CD4-positive, alpha-beta T cell treated with Interleukin-12 subunit alpha and Interleukin-12 subunit beta, for 1 hour (primary cell): ENCODE measurements at places on chromosomes 6 and 20.
A peak's percentile ranks its signal among the peaks of the same experiment; 100 is the strongest.

- DNase-seq = no peak
These were observed 3.9 kb upstream of the TRDN start for GRCh38 chr6:123640567-123641187.

DNA sequence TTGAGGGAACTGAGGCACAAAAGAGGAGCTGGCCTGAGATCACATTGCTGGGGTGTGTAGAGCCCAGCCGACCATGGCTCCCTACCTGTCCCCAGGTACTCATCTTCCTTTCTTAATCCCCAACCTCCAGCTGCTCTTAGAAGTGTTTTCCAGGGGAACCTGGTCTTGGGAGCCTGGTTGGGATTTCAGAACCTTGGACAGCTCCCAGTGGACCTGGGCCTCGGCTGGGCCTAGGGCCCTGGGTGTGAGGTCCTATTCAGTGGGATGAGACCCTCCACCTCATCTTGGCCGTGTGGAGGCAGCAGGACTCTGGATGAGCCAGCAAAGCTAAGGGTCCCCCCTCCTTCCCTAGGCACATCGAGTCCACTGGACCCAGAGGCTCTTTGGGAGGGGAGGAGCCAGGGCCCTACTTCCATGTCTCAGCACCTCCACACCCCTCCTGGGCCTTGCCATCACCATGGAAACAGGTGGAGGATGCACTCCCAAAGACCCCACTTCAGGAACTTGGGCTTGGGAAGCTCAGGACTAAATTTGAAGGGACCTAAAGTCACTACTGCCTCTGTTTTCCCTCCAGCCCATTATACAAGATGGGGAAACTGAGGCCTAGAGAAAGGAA is 38.5 kb downstream of the DLGAP4 start:
- peak; percentile 4 for DNase-seq

- no peak for DNase-seq
These were observed 334.2 kb downstream of the CD83 start for GRCh38 chr6:14451594-14452374.

DNA sequence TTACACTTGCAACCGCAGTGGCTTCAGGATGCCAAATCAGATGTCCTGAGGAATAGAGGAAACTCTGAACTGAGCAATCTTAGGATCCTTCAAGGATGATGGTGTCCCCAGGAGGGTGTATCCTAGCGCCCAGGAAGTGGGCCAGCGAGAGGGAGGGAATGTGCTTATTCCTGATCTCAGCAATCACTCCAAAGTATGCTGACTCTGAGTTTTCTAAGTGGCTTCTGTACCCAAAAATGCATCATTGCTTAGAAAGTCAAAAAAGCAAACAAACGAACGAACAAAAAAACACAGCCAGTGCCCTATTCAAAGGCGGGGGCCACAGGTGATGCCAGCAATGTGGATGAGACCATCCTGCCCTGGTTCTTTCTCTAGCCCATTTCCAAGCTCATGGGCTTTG is 230.6 kb downstream of the NRN1 start:
- no peak for DNase-seq

DNA sequence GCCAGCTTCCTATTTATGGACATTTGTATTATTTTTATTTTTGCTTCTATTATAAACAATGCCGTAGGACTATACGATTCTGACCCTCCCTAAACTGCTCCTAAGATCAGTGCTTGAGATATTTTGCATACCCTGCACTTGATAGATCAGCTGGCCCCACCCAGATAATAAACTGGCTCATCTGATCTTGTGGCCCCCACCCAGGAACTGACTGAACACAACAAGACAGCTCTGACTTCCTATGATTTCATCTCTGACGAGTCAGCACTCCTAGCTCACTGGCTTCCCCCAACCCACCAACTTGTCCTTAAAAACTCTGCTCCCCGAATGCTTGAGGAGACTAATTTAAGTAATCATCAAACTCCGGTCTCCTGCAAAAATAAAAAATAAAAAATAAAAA is 34.9 kb upstream of the TFAP2A start:
- DNase-seq = no peak

DNA sequence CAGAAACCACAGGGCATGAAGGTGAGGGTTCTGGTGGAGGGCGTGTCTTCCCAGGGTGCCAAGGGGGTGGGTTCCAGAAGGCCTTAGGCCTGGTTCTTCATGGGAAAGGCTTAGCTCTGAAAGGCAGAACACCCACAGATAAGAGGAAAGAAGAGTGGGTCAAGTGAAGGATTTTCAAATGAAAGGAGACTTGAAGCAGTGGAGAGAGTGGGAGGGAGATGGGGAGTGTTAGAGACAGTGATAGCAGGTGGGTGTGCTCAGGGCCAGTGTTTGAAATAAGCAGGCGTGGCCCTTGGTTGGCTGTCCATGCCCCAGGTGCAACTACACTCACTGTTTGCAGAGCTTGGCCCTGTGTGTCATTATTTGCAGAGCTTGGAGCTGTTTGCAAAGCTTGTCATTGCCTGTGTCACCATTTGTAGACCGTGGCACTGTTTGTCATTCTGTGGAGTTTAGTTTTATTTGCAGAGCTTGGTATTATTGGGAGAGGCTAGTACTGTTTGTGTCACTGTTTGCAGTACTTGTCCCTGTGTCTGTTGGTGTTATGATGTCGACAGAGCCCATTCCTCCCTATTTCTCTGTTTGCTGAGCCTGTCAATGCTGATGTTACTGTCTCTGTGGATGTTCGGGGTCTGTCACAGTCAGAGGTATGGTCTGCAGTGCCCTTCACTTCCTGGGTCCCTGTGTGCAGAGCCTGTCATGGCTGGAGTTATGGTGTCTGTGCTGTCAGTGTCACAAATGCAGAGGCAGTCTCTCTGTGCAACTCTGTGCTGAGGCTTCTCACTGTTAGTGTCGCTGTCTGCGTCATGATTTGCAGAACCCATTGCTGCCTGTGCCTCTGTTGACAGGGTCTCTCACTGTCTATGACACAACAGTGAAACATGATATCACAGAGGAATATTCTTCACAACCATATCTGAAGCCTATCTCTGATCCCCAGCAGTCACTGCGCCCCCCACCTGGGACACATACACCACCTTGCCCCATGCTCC is 127.7 kb upstream of the LRFN2 start:
- DNase-seq = no peak

DNA sequence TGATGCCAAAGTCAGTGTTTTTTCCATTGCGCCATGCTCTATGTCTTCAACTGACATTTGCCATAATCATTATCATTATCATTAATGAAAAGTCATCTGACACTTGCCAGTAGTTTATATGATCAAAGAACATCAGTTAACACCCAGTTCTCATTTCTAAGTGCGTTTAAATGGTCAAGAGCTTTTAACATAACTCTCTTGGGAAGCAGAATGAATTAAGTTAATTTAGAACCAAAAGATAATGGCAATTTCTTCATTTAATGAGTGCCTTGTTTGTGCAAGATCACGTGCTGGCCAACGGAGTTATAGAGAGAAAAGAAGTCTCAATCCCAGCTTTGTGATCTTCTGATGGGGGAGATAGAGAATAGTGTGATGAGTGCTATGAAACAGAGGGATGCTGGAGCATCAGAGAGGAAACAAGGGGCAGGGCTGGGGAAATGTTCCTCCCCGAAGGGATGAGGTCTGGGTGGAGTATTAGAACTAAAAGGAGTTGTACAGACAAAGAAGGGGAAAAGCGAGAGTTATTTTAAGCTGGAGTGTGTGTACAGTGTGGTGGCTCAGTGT is 20.3 kb downstream of the ANKS1A start:
- DNase-seq = no peak

DNA sequence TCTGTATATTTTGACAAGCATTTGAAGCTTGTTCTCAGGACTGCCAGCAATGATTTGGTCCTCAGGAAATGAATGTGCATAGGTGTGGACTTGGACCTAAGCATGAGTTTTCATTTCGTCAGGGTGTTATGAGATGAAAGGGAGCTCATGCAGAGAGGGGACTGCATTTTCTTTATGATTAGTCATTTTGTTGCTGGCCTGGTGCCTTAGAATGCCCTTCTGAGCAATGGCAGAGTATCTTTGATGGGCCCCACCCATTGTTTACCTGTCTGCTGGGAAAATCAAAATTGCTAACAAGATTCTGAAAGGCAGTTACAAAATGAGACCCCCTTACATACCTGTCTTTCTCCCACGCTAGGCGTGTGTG is 51.5 kb upstream of the MTHFD1L start:
- DNase-seq = no peak

GRCh38 chr6:139967497-139967896 is 593.0 kb upstream of the CITED2 start:
- no peak for DNase-seq

GRCh38 chr6:17621003-17621402 is 20.9 kb downstream of the FAM8A1 start:
- no peak for DNase-seq
